ENCODE measurements at places on chromosomes 4 and X.

DNA sequence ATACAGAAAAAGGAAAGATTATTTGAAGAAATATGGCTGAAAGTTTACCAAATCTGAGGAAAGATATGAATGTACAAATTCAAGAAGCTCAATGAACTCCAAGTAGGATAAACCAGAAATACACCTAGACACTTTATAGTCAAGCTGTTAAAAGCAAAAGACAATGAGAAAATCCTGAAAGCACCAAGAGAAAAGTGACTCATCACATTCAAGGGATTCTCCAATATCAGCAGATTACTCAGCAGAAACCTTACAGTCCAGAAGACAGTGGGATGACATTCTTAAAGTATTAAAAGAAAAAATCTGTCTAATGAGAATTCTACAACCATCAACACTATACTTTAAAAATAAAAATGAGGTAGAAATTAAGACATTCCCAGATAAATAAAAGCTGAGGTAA is 223.8 kb upstream of the ZCCHC13 start:
- DNase-seq: no peak

DNA sequence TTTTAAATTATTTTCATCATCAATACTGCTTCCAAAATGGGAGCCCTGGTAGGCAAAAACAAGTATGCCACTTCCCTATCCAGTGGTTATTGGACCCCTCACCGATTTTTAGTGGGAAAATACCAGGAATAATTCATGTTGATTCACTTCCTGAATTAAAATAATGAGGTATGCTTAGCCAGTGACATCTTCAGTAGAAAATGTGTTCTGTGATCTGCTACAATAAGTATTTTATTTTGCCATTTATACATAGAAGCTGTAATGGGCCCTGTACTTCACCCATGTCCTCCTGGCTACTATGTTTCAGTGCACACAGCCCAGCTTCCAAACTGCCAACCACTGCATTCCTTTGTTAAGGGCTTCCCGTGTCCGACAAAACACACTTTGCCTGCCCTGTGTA is 41.0 kb upstream of the KLHL34 start:
- DNase-seq: no peak

DNA sequence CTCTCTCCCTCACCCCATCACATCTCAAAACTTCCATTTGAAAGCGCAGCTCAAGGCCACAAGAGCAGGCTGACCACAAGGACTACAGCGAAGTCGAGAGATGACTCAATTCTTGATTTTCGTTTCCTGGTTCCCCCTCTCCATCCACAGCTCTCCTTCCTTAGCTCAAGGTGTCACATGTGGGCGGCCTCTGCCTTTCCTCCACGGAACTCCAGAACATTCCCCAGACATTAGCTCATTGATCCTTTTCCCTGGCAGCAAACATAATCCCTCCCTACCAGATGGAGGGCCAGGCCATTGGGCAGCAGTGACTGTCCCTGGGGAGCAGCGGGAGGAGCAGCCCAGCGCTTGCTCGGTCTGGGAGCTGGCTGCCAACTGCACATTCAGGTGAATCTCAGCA is 56.3 kb downstream of the CCDC149 start:
- no peak for DNase-seq

DNA sequence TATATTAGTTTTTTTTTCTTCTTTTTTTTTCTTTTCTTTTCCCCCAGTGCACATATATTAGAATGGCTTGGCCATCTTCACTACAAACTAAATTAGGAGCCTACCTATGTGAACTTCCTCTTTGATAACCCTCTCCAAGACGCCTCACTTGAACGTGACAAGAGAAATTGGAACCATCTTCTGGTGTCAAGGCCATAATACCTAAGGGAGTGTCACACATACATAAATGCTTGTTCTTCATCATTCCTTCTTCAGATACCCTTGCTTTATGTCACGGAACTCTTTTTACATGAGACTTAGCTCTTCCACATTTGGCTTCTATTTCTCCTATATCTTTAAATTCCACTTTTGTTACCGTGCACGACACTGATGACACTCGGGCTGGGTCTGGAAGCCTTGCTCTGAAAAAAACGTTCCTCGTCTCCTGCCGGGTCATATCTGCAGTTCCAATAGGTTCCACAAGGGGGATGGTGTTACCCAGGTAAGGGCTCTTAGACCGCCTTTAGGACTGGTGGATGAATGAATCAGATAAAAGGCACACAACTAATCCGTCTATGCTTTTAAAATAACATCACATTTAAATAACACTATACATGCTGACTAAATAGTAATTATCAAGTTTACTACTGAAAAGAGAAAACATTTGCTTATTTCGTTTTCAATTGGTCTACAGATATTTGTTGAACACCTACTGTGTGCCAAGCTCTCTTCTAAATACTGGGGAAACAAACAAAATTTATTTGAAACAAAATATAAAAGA is 19.9 kb downstream of the DGAT2L6 start:
- peak; percentile 47 for DNase-seq

DNA sequence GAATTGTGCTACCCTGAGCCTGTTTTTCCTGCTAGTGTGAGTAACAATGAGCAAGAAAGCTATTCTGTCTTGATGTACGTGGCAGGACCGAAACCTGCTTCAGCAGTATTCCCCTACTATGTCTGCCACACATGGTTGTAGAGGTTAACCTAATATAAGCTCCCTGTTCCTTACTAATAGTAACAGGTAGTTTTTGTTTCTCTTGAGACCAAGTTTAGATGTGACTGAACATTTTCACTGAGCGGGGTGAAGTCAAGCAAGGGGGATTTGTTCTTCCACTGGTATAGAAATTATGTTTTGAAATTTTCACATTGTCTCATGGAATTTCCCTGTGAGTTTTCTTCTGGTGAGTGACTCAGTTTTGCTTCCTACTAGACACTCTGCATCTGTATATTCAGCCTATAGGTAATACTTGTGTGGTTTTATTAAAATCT is 37.3 kb downstream of the RRAGB start:
- DNase-seq: no peak

- DNase-seq: no peak
Observed at GRCh38 chrX:106621836-106622235, 10.1 kb downstream of the RADX start.

DNA sequence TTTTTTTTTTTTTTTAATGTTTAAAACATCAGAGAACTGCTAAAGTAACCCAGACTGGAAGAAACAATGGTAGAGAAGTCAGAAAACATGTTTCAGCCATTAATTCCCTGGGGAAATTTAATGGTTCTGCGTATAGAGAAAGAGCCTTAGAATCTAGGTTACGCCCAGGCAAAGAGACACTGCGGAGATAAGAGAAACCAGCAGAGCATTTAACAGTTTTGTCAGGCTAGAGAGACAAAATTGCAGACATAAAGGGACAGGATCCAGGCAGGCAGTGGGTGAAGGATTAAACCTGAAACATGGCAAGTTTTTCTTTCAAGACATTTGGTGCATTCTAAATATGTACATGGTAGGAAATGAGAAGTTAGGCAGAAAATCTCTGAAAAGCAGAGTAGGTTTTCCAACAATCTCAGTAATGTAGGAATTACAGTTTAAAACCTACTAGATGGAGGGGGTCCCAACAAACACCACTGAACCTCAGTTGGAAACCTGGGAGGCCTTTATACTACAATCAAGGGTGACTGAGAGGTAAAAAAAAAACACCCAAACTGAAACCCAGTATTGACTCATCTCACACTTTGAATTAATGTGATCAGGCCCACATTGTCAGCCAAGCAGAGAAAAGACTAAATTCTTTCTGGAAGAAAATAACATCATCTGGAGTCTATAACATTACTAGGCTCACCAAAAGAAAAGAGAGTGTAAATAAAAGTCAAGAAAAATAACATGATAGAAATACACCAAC is 254.2 kb upstream of the NWD2 start:
- DNase-seq: no peak

DNA sequence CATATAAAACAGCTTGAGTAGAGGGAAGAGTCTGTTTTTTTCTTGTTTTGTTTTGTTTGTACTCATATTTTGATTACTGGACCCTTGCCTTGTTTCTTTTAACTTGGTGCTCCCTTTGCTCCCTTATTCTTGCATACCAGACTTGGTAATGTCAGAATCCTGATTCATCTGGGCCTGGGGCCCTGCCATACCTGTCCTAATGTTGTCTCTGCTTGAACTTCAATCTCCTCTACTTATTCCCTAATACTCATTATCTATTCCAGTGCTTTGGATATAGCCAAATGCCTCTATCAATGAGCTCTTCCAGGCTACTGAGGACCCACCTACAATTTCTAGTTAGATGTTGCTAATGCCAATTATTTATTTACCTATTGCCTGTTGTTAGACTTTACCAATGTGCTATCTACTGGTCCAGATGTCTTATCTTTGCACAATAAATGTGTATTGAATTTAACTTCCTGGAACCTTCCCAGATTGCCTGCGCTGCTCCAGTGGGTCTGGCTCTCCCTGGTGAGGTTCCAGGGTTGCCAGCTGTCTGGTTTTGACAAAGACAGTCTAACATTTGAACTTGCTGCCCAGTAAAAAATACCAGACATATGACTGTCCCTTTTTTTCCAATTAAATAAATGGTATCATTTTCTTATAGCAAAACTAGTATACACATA is 64.4 kb upstream of the ACSL4 start:
- DNase-seq: no peak

DNA sequence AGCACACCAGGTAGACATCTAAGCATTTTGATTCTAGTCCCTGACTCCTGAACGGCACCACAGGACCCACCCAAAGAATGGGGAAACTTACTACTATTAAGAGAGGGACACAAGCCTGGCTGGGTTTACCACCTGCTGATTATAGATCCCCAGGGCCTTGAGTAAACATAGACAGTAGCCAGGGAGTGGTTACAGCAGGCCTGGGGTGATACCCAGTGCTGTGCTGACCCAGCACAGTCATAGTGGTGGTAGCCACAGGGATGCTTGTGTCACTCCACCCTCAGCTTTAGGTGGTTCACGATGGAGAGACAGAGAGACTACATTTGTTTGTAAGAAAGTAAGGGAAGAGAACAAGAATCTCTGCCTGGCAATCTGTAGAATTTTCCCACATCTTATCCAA is 11.7 kb downstream of the CYSLTR1 start:
- no peak for DNase-seq

DNA sequence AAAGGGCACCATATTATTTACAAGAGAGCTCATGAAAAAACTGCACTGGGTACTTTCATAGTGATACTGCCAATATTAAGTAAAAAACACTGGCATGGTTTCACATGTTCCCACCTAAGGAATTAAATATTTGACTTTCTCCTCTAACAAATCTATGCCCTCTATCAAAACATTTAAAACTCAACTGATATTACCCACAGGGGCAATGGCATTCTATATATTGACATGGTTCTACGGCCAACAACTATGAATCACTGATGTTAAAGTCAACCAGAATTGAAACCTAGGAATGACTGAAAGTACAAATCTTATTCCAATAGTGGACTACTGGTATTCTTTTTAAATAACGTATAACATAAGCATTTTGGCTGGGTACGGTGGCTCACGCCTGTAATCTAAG is 28.2 kb downstream of the PHKA2 start:
- DNase-seq: no peak

GRCh38 chr4:143369552-143369951 is 32.9 kb downstream of the GAB1 start:
- no peak for DNase-seq

- DNase-seq: no peak
Observed at GRCh38 chrX:27675493-27675892, 85.3 kb downstream of the DCAF8L2 start.

Data from CD4-positive, alpha-beta T cell treated with Interleukin-1 beta for 1 hour (primary cell).